SW480 (cell line): ENCODE measurements at places on chromosomes 5 and 9.
A peak's percentile ranks its signal among the peaks of the same experiment; 100 is the strongest.

- DNase-seq = no peak
These were observed 7.8 kb downstream of the EXOSC2 start for GRCh38 chr9:130701059-130702022.

DNA sequence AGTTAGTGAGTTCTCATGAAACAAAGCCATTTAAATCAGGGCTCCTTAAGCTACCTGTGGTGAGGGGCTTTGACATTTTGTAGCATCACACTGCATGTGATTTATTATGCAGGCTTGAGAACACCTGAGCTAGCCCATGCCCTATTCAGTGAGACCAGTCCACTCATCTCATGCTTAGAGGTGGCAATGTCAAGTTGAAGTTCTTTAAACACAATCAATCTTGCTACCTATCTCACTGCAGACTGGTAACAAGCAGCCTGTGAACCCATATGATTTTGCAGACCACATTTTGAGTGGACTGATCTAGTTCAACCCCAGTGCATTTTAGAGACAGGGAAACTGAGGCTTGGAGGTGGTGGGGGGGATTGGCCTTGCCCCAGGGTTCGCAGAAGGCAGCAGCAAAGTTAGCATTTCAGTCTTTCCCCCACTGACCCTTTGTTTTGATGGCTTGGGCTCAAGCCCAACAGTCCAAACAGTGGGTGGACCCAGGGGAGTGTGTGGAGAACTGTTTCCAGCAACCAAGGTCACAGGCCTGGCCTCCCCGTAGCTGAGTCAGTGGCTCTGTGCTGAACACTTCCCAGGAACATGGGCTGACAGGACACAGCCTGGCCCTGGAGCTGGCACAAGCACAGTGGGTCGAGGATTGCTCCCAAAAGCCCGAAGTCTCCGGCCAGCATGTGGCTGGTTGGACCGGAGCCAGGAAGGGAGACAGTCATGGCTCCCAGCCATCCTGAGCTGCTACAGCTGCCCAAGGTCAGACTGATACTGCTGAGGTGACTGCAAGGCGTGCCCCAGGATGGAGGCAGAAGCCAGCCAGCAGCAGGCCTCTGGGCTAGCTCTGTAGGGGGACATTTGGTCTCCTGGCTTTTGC is 95.3 kb downstream of the RGS3 start:
- no peak for DNase-seq

DNA sequence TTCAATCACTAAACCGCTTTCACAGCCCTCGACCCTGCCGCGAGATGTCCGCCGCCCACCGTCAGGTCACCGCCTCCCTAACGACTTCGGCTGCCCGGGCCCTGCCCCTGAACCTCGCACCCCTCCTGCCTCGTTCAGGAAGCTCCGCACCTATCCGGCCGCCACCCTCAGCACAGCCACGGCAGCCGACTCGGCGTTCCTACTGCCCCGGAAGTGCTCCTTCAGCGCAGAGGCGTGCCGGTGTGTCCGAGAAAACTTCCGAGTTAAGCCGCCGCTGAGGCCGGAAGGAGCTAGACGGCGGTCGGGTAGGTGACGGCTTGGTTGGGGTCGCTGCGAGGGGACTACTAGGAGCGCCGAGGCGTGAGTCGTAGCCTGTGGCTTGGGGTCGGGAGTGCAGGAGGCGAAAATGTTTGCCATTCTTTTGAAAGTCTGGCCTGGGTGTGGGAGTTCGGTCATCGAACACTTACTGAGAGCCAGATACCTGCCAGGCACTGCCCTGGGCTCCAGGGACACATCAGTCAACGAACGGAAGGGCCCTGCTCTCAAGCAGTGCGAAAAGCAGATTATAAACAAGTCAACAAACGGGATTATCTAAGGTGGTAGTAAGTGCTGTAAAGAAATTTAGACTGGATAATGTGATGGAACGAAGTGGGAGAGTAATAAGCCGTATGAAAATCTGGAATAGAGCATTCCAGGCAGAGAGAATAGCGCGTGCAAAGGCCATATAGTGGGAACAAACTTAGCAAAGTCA is at the start of the genes FAM114A2 and MFAP3:
Gene FAM114A2 (minus strand): TSS at position 204 of the 751 bp plus-strand sequence. CDS start 3,957 bp downstream, outside the sequence.
Gene MFAP3 (plus strand): TSS at position 261 of the 751 bp plus-strand sequence. CDS start 10,756 bp downstream, outside the sequence.
- DNase-seq = peak; percentile 95

- no peak for DNase-seq
These were observed 91.8 kb upstream of the ZNF366 start for GRCh38 chr5:72599065-72599433.

GRCh38 chr5:160047423-160047822 is 38.5 kb downstream of the TTC1 start:
- DNase-seq = no peak

DNA sequence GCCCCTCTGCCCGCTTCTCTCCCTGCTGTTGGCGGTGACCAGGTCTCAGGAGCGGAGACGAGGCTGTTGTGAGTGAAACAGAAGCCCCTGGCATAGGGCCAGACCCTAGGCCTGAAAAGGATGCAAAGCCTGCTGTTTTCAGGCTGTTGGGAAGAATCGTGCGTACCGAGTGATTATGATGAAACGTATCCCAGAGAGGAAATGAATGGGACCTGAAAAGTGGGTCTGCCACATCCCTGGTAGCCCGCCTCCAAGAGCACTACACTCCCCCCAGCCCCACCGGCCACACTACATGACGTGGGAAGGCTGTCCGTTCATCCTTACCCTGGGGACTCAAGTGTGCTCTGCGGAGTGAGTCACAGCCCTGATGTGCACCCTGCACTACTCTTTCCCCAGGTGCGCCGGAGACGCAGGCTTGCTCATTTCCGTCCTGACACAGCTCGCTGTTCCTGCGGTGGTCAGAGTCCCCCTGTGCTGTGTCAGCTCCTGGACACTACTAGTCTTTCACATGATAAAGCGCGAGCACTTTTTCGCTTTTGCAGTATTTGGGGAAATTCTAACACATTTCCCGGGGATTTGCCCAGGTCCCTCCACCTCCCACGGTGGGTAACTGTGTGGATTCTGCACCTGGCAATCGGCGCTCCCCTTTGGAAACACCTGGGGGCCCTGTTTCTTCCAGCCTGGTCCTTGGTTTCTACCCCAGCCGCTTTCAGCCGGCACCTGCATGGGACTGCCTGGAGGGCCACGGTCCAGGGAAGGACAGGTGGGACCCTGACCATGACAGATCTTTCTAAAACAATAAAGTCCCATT is 91.5 kb downstream of the ANKRD33B start:
- DNase-seq = no peak

GRCh38 chr9:123237220-123237619 is 31.2 kb downstream of the STRBP start:
- no peak for DNase-seq

GRCh38 chr5:153276151-153276550 is 214.3 kb upstream of the GRIA1 start:
- peak; percentile 34 for DNase-seq

DNA sequence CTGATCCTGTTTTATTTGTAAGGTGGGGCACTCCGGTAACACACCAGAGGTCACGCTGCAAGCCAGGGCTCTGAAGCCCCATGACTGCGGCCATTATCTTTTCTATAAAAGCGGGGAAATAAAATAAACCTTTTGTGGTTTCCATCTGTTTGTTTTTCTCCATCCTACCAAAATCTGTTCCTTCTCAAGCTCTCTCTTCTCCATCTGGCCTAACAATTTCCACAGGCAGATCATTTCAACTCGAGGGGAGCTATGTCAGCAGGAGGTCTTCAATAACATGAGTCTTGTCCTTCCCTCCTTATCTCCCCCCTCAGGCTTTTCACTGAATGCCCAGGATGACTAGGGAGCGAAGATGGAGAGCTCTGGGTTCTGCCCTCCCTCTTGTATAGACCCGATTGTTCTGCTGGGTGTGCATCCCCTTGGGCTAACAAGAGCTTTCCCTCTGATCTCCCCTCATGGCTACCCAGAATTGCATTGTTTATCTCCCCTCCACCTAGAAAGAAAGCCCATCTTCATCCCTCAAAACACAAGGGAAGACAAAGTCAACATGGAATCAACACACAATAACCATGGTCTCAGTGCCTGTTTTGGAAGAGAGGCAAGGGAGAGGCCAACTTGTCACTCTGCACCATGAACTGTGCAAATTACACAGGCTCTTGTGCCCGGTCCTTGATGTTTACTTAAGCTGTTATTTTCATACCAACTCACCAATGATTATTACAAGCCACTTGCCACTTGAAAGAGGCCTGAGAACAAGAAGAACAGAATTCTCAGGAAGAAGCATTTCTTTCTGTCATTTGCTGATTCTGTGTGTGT is 187.8 kb downstream of the FANCC start:
- DNase-seq = no peak

DNA sequence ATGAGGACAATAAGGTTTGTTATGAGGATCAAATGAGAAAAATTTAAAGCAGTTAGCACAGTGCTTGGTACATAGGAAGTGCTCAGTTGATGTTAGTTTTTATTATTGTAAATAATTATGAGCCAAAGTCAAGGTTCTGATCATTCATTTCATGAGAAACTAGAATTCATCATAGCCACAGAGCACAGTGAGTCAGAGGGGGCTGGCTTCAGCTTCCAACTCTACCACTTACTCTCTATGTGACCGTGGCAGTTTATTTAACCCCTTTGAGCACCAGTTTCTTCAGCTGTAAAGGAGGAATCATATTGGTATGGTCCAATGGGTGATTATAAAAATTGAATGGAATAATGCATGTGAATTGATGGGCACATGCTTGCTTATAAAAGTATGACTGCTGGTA is 39.4 kb downstream of the KLHL3 start:
- no peak for DNase-seq

GRCh38 chr5:119374901-119375300 is 19.1 kb downstream of the TNFAIP8 start:
- no peak for DNase-seq

DNA sequence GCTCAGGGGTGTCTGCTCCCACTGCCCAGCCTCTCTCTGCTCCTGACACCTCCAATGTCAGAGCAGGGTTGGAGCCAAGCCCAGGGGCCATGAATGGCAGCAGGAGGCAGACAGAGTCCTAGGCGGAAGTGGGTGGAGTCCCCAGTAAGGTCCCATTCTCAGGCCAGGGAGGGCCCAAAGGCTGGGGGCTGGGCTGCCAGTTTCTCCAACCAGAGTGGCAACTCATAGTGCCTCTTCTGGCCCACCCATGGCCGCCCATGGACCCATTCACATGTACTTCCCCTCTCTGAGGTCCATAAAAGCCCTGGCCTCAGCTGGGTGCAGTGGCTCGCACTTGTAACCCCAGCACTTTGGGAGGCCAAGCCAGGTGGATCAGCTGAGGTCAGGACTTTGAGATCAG is 261.8 kb upstream of the TNC start:
- no peak for DNase-seq
